ENCODE measurements at places on chromosomes 3 and 15.

GRCh38 chr3:33808559-33808958, 10.1 kb downstream of the PDCD6IP start:
- no peak for DNase-seq

DNA sequence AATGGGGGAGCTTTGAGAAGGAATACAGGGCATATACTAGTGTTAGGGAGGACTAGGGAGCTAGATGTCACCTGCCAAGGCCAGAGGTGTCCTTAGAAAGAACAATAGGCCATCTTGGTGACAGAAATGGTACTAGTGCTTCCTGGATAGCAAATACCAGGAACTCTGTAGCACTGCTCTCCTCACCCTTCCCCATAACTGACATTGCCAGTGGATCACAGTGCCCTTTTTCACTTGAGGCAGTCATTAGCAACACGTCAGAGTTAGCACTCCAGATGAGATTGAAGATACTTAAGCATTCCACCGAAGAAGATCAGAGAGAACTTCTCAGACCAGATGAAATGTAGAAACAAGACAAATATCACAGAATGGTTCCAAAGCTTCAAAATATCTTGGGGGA, 103.1 kb upstream of the PDZRN3 start:
- no peak for DNase-seq

DNA sequence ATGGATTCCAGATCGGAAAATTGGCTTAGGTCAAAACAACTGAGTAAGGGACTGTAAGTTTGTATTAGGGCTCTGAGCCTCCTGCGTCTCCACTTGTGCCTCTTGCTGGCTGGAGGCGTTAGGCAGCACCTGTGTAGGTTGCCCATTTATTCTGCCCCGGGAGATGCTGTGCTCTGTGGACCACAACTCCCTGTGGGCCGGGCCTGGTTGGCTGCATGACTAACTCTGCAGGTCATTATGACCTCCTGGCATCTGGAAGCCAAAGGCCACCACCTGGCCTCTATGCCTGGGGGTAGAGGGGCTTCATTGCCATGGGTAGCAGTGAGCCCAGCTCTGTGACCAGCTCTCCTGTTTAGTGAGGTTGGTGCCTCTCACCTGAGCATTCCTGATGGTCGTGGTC, 36.0 kb upstream of the BDH1 start:
- DNase-seq, result no peak

GRCh38 chr3:107329088-107329487, 48.2 kb upstream of the CCDC54 start:
- DNase-seq, result no peak

GRCh38 chr15:39720621-39721611, 61.7 kb downstream of the FSIP1 start:
- no peak for DNase-seq

Data from activated T-cell treated with anti-CD3 and anti-CD28 coated beads, Interleukin-2, amount 50 U/mL, for 1 hour (primary cell).